Stimulated activated CD4-positive, alpha-beta T cell treated with anti-CD3 and anti-CD28 coated beads, Interleukin-12 subunit alpha, Interleukin-12 subunit beta, amount 100 ng/mL, for 4 hours (primary cell): ENCODE measurements at places on chromosomes 6 and 20.
A peak's percentile ranks its signal among the peaks of the same experiment; 100 is the strongest.

GRCh38 chr6:1767481-1768246, 157.9 kb downstream of the FOXC1 start:
- no peak for DNase-seq

GRCh38 chr6:163780994-163781393, 366.5 kb downstream of the QKI start:
- DNase-seq, result no peak

GRCh38 chr6:63573899-63574553, 1.7 kb downstream of the LOC128125822 start:
- peak; percentile 18 for DNase-seq

DNA sequence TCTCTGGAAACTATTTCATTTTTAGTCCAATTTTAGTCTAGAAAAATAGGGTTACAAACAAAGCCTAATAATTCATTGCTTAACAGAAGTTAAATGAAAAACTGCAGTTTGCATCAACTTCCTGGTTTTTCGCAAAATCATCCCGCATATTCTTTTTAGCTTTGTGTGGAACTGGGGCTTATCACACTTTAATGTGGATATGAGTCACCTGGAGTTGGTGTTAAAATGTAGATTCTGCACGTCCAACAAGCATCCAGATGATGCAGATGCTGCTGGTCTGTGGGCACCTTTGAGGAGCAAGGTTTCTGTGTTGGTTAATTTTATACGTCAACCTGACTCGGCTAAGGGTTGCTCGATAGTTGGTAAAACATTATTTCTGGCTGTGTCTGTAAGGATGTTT, 126.1 kb downstream of the PLCB4 start:
- DNase-seq, result no peak

DNA sequence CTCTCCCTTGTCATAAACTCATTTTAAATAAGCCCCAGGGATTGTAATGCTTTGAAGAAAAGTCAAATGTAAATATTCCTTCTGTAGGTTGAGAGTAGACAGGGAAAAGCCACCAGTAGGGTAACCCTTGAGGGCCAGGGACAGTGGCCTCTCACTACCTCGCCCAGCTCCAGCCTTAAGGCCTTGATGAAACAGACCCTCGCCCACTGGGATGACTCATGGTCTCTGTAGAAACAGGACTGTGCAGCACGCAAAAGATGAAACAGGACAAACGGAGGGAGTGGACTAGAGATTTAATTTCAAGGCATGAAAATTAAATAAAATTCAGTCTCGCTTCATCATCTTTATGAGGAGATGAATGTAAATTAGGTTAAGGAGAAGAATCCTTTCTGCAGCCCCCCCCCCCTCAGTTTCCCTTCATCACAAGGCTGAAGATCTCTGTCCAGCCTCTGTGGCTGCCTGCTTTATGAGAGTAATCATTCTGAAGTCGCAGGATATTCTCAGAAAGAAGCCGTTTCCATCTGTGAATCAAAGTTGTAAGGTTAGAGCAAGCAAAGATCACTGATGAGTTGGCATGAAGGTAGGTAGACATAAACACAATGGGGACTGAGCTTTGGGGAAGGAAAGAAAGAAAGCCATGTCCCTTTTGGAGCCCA, 60.4 kb downstream of the TMEM200A start:
- no peak for DNase-seq

- DNase-seq, result no peak
Measured at GRCh38 chr20:33257237-33257636, 21.4 kb downstream of the BPIFA1 start.
